ENCODE measurements at places on chromosomes 4 and X.

GRCh38 chr4:158008551-158009218 lies 164.1 kb downstream of the GASK1B start:
- DNase-seq = no peak

GRCh38 chr4:6469898-6470501 lies 2.4 kb downstream of the PPP2R2C start:
- no peak for DNase-seq

DNA sequence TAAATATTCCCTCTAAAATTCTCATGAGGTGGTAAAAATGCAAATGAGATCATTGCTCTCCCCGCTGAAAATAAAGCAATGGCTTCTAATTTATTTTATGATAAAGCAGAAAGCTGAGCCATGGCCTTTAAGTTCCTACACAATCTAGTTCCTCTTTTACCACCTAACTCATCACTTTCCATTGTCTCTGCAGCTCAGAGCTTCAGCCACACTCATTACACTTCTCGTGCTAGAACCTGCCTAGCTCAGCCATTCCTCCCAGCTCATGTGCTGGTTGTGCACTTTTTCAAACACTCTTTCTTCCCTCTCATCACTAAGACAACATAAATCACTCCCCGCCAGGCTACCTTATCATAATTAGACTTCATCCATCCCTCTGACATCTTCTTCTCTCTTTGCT lies 1112.1 kb upstream of the PRKX start:
- DNase-seq = no peak

GRCh38 chr4:153018684-153019083 lies 82.6 kb downstream of the FHDC1 start:
- no peak for DNase-seq

GRCh38 chr4:36133658-36134057 lies 110.7 kb downstream of the ARAP2 start:
- DNase-seq = no peak

DNA sequence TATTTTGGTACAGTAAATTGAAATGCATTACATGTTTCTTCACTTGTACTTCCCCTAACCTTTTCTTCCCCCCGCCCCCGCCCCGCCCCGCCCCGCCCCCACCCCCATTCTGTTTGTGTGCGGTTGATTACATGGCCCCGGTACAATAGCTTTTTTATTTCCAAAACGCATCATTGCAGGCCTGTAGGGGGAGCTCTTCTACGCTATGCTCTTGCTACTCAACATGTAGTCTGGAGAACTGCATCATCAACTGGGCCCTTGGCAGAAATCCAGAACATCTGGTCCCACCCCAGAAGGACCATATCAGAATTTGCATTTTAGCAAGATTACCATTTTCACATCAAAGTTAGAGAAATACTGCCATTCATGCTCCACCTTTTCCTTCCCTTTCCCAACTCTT lies 333.3 kb upstream of the DDX53 start:
- DNase-seq = no peak

DNA sequence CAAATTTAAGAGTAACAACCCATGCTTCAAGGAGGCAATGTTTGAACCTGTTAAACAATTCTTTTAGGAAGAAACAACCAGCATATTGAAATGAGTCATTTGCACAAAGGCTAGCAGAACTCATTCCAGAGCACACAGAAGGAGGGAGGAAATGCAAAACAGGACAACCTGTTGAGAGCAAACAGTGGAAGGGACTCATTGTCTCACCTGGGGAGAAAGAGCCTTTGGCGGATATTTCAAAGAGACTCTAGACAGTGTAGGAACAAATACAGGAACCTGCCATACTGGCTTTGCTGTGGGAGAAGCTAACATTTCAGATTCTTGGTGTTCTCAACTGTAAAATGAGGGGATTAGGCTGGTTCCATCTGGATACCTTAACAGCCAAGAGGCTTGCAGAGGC lies 14.8 kb upstream of the RASGEF1B start:
- no peak for DNase-seq

- DNase-seq = no peak
Measured at GRCh38 chr4:4726051-4726450, 133.4 kb upstream of the MSX1 start.

DNA sequence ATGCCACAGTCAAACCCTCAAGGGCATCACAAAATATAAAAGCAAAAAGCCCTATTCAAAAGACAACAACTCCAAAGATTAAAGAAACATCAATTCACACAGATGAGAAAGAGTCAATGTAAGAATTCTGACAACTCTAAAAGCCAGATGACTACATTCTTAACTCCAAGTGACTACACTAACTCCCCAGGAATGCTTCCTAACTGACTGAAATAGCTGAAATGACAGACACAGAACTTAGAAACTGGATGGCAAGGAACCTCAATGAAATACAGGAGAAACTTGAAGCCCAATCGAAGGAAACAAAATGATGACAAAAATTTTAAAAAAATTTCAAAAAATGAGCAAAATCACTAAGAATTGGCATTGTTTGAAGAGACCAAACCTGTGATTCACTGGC lies 1047.6 kb upstream of the PCDH10 start:
- no peak for DNase-seq

DNA sequence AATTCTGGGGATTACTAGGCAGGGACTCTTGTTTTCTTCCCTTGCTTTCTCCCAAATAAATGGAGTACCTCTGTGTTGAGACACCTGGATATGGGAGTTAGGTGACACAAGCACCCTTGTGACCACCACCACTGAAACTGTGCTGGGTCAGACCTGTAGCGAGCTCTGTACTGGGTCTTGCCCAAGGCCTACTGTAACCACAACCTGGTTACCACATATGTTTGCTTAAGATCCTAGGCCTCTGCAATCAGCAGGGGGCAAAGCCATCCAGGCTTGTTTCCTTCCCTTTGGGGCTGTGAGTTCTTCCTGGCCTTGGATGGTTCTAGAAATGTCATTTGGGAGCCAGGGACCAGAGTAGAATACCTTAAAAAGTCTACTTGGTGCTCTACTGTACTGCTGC lies 49.4 kb downstream of the LPAR4 start:
- no peak for DNase-seq

GRCh38 chr4:60384516-60384915 lies 815.6 kb upstream of the ADGRL3 start:
- DNase-seq = no peak

GRCh38 chrX:31872007-31872406 lies 800.2 kb upstream of the FTHL17 start:
- no peak for DNase-seq

DNA sequence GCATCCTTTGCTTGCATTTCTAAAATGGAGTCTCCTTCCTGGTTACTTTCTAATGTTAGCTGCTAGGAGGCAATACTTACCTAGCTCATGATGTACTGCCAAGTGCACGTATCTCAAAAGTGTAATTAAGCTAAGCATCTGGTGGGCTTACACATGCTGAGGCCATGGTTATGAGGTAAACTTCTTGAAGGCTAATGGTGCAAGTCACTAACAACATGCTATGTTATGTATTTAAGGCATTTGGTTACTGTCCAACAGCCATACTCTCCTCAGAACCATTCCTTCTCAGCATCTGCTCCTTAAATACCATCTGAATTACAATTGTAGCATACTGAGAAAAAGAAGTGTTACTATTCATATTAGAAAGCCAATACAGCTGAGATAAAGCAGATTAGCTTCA lies 318.6 kb upstream of the BMP3 start:
- no peak for DNase-seq

DNA sequence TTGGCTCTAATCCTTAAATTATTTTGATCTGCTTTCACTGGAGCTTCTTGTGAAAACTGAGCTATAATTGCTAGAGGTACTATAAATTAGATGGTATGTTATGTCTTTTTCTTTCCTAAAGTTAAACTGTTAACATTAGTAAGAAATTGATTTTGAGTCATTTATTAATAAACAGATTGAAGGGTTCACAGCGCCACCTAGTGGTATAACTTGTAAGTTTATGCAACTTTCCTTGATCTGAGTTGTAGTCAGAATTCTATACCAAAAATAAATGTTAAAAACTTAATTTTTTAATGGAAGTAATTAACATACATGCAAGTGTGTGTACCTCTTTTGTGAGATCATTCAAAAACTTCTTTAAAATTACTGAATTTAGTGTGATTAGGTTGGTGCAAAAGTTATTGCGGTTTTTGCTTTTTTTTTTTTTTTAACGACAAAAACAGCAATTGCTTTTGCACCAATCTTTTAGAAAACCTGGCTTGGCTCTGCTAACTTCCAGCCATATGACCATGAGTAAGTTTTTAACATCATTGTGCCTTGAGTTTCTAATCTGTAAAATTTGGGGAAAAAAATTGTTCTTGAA lies 151.5 kb downstream of the CENPC start:
- peak; percentile 32 for DNase-seq

DNA sequence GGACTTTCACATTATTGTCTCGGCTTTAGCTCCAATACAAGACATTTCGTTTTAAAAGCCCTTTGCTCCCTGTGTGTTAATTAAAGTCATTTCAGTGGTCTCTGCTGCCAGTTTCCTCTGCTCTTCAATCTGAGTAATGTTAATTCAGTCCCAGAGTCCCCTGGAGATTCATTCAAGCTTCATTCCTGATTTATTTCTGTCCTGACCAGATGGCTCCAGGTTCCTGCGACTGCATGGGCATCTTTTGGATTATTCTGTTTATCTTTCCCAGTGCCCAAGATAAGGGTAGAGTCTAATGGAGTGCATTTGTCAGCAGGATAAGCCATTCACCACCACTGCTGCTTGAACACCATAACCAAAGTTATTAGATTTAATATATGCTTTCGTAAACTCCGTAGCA lies 6.1 kb upstream of the PAGE1 start:
- no peak for DNase-seq

- DNase-seq = peak; percentile 30
Measured at GRCh38 chr4:173420324-173420752, 21.4 kb upstream of the SCRG1 start.

- no peak for DNase-seq
Measured at GRCh38 chrX:132634521-132634920, 145.7 kb upstream of the MBNL3 start.

DNA sequence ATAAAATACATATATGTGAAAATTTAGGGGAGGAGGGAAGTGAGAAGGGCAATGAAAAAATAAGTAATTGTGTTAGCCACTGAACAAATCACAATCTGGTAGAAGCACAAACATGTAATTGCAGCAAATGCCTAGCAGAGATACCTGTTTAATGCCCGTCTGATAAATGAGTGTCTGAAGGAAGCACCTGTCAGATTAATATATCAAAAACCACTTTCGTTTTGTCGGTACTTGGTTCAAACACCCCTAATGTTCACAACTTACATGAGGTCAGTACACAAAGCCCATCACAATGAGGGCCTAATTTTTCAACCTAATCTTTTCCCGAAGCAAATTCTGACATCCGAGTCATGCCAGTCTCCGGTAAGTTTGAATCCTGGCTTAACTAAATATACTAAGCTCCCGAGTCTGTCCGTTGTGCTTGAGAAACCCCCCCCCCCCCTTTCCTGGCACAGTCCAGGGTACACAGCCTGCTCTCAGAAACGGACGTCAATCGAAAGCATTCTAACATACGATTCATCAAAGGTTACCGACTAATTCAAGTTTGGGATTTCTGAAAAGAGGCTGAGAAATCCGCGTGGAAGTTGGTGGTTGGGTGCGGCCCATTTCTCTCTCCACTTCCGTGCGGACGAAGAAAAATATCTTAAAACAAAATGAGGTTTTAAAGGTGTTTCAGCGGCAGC lies 758 bp downstream of the SDAD1 start:
- DNase-seq = peak; percentile 10

DNA sequence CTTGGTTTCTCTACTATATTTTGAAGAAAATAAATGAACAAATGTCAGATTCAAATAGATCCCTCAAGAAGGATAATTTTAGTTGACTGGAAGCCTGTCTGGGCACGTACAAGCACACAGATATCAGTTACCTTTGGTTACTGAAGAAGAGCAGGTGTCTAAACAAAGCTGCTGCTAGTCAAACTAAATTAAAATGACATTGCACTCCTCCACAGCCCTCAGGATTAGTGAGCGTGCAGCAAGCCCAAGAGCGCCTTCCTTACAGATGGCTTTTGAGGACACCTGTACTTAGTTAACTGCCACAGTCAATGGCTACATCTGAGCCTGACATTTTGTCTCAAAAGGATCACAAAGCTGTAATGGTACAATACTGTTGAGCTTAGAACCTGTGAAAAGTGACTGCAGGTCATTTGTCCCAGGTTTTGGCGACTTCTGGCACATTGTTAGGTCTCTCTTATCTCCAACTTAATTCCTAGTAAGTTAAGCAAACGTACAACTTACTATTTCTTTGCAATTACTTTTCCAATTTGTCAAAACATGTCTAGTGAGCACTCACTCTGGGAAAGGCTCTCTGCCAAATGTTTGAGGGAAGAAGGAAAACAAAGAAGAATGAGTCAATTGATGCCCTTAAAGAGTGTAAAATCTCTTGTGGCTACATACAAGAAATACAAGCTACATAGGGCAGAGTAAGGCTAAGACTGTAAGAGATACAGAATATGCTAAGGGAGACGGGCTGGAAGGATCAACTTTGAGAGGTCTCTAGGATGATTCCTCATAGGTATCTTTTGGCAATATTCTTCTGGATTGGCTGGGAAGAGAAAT lies 25.6 kb upstream of the DAPP1 start:
- no peak for DNase-seq
